G401 (cell line): ENCODE measurements at places on chromosomes 7 and 10.
A peak's percentile ranks its signal among the peaks of the same experiment; 100 is the strongest.

DNA sequence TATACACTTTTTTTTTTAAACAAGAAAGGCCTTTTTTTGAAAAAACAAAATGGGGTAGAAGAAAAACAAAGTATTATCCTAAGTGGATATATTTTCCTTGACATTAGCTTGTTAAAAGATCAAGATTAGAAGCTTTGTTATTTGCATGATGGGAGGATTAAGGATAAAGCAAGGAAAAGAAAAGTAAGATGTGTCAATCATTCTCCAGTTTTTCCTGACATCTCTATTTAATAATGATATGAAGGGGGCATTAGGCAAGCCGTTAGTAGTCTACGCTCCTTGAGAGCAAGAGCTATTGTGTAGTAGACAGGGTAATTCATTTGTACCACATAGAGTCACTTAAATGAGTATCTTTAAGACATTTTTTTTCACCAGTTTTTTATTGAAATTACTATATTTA lies 137.6 kb downstream of the RNF133 start:
- no peak for DNase-seq

DNA sequence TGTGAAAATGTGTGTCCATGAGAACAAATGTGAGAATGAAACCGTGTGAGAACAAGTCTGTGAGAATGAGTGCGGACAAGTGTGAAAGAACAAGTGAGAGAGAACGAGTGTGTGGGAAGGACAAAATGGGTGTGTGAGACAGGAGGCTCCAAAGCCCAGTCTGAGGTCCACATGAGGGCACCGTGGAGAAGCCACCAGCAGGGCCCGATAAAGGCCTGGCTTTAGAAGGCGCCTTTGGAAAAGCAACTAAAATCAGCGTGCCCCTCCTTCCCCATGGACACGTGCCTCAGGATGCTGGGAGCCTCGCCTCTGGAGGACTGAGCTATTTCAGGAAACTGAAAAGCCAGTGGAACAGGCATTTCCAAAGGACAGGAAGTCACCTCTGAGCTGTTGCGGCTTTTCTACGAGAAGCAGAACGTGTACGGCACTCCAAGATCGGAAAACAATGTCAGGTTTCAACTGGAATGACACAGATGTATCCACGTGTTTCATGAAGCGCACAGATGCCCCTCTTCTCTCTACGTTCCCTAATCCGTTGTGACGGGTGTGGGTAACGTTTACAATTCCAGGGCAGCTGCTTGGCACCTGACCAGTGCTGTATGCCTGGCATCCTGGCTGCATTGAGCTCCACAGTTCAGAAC lies 46.4 kb downstream of the ESYT2 start:
- peak; percentile 14 for DNase-seq

- peak; percentile 11 for DNase-seq
Observed at GRCh38 chr10:91700273-91700672, 67.4 kb upstream of the PPP1R3C start.

GRCh38 chr10:96416643-96417042 lies 57.8 kb upstream of the OPALIN start:
- no peak for DNase-seq

- no peak for DNase-seq
Observed at GRCh38 chr7:111743244-111743847, 181.1 kb upstream of the IMMP2L start.

DNA sequence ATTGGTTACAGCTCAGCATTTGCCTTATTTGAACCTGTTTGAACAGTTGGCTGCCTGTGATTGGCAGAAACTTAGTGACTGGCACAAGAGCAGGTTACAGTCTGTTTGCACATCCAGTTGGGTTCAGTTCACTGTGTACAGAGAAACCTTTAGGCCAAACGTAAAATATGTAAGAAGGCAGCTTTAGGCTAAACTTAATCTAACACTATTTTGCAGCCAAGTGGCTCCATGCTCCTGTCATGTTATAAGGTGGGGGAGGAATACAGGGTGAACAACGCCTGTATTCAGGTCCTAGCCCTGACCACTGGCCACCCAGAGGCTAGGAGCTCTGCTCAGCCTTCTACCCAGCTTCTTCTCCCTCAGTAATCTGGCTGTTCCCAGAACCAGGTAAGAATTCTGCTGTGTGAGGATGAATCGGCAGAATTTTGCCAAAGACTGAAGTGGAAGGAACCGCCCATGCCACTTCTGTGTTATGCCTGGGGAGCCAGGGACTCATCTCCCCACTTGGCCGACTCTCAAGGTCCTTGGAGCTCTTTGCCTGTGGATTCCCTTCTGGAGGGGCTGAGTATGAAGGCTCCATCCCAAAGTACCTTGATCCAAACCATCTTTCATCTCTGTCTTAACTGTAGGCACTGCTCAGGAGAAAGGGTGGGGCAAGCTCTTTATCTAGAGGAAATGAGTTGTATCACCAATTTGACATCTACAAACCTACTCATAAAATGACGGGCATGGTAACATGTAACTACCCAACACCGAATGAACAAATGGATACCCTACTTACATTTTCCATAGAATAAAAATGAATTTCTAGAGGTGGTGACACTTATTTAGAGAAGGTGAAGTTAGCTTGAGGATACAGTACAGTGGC lies 164.4 kb upstream of the NAMPT start:
- DNase-seq = no peak

DNA sequence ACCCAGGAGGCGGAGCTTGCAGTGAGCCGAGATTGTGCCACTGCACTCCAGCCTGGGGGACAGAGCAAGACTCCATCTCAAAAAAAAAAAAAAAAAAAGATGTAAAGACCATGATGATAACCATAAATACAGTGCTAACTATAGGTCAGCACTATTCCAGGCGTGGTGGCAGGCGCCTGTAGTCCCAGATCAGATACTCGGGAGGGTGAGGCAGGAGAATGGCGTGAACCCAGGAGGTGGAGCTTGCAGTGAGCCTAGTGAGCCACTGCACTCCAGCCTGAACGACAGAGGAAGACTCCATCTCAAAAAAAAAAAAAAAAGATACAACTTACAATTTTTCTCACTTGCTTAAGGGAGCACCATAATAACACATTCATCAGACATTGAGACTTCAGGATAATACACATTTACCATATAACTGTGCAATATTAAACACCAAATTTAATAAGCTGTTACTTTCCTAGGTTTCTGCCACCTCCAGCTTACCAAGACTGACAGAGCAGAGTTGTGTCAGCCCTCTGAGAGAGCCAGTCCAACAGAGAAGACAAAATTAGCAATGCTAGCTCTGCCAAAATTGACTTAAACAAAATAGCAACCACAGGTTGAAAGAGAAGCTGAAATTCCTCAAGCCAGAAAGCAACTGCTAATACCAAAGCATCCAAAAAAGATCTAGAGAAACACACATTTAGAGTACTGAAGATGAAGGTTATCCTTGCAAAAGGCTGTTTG lies 8.2 kb downstream of the DNA2 start:
- no peak for DNase-seq

GRCh38 chr10:85542152-85542551 lies 824.4 kb downstream of the GRID1 start:
- DNase-seq = no peak

GRCh38 chr10:23325132-23325531 lies 19.5 kb downstream of the C10orf67 start:
- no peak for DNase-seq

GRCh38 chr10:60139798-60140566 lies 233.6 kb upstream of the CCDC6 start:
- DNase-seq = no peak

- DNase-seq = no peak
Observed at GRCh38 chr7:24783698-24784097, 26.4 kb upstream of the GSDME start.

DNA sequence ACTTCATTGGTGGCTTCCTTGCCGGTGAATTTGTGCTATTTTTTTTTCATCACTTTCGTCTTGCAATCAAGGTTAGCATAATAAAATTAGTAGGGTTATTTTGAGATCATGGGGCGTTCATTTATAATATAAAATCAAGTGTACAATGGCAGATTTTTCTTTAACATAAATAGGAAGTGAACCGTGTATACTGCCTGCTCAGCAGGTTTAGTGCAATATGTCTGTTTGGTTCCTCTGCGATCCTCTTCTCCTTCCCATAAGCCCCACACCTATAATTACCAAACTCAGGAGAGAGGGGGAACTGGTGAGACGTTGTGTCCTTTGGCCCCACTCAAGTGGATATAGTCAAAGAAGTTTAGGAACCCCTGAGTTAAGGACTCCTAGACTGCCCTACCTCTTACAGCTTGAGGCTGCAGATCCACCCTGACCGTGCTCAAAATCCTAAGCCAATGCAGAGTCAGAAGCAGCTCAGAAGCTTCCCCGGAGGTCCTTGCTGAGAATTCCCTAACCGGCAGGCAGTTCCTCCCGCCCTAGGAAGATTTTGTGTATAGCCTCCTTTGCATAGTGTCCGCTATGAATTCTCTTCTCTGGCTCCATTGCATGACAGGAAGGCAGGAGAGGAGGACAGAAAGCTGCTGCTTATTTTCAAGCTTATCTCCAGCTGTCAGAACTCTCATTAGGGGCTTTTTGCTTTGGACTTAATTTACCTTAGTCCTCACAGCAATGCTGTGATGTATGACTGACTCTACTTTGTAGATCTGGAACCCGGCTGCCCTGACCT lies 41.5 kb downstream of the PYROXD2 start:
- DNase-seq = no peak
